ENCODE measurements at places on chromosomes 2 and 18.

DNA sequence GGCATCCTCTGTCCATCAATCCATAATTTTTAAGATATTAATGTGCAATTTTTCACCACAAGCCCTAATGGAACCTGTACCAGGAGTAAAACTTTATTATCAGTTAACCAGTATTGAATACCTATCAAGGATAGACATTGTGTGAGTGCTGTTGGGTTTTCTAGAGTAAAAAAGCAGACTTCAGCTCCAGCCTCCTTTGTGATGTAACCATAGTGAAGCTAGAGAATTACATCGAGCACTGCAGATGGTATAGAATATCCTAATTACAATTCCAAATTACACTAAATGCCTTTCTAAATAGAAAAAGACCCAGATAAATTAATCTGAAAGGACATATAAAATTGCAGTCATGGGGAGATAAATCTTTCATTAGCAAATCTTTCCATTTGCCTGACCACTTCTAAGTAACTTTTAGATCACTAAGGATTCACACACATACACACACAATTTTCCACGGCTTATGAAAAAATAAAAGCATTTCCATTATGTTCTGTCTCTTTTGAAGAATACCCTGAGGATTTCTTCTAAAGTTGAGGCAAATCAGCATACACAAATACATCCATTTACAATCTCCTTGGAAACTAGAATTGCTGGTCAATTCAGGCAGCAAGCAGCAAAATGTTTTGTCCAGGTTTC, 117.1 kb upstream of the TANK start:
- no peak for DNase-seq

DNA sequence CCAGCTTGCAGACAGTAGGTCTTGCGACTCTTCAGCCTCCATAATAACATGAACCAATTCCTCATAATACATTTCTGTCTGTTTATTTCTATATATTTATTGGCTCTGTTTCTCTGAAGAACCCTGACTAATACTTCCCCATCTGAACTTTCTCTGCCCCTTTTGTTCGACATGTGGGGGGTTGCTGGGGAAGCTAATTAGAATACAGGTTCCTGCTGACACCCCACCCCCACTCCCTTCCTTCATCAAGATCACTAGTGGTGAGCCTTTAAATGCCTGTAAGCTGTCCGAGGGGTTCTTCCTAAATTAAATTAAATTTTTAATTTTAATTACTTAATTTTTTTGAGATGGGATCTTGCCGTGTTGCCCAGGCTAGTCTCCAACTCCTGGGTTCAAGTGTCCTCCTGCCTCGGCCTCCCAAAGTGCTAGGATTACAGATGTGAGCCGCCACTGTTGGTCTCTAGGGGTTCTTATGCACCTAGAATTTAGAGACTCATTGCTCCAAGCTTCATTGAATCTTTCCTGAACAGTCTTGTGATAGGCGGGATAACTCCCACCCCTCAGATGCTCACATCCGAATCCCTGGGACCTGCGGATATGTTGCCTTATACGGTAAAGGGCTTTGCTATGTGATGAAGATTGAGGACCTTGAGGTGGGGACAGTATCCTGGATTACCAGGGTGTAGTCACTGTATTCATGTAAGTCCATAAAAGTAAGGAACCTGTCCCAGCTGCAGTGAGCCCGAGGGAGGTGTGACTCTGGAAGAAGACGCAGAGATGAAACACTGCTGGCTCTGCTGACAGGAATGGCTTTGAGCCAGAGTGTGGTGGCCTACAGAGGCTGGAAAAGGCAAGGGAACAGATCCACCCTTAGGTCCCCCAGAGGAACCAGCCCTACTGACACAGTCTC, 26.2 kb downstream of the HPCAL1 start:
- DNase-seq: no peak

GRCh38 chr2:181196401-181196800, 216.0 kb downstream of the UBE2E3 start:
- DNase-seq: no peak

- no peak for DNase-seq
Observed at GRCh38 chr2:8426550-8426949, 255.3 kb upstream of the ID2 start.

DNA sequence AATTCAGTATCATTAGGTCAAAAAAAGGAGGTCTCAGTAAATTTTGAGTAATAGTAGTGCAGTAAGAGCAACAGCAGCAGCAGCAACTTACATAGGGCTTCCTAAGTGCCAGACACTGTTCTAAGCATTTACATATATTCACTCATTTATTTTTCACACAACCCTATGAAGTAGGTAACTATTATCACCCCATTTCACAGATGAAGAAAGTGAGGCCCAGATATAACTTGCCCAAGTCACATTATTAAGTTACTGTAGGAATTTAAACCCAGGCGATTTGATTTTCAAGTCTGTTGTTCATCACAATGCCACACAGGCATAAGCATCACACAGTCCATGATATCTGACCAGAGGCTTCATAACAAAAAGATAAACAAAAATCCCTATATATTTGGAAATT, 90.2 kb upstream of the DTNB start:
- no peak for DNase-seq

DNA sequence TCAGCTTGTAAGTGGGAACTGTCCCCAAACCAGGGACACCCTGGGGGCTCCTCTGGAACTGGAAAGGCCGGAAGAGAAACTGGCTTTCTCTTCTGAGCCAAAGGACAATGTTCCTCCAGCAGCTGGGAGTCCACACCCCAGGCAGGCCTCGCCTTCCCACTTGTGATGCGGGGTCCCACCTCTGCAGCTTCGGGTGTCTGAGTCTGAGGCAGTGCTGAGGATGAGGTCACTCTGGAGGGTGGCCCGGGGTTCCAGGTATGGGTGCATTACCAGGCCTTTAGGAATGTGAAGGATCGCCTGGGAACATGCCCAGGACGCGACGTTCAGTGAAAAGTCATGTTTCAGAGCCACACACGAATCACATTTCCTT, 18.2 kb upstream of the BOK start:
- no peak for DNase-seq

- DNase-seq: no peak
Observed at GRCh38 chr2:181857483-181857882, 34.0 kb upstream of the ITPRID2 start.

GRCh38 chr2:161243312-161243711, 64.9 kb upstream of the PSMD14 start:
- no peak for DNase-seq

GRCh38 chr2:239561446-239562001, 160.7 kb upstream of the HDAC4 start:
- DNase-seq: peak; percentile 75
